OCI-LY7 (cell line): ENCODE measurements at places on chromosomes 11 and 22.

GRCh38 chr11:70739811-70740487, 341.6 kb downstream of the CTTN start:
- no peak for DNase-seq

GRCh38 chr11:44008088-44008501, 39.7 kb upstream of the ACCSL start:
- no peak for DNase-seq

GRCh38 chr22:24157822-24158135, 23.5 kb upstream of the SUSD2 start:
- DNase-seq = no peak

GRCh38 chr11:102448869-102449224, 3.7 kb downstream of the TMEM123 start:
- DNase-seq = no peak

- DNase-seq = no peak
Measured at GRCh38 chr11:64884019-64884418, 5.6 kb upstream of the EHD1 start.

DNA sequence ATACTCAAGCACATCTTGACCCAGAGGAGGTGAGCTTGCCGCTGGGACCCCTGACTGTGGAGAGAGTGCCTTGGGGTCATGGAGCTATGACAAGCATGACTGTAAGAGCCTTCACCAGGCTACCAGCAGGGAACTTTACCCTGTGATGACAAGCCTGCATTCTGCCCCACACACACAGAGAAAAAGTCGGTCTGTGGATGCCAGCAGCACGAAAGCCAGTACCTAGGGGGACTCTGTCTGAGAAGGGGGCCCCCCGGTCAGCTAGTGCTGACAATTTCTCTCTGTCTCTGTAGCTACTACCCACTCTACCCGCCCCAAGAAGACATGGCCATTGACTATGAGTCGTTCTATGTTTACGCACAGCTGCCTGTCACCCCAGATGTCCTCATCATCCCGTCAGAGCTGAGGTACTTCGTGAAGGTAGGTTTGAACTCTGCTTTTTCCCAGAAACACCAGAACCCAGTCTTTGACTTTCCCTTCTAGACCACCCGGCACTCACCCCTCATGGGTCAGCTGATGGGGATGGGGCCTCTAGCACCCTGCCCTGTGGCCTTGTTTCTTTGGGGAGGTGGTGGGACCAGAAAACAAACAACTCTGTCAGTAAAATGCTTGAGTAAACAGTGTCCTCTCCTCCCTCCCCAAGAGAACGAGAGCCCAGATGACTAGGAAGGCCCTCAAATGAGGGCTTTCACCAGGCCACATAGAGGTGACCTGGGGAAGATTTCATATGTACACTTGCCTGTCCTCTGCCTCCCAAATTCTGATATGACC, 18.9 kb upstream of the CDC42EP2 start:
- no peak for DNase-seq

DNA sequence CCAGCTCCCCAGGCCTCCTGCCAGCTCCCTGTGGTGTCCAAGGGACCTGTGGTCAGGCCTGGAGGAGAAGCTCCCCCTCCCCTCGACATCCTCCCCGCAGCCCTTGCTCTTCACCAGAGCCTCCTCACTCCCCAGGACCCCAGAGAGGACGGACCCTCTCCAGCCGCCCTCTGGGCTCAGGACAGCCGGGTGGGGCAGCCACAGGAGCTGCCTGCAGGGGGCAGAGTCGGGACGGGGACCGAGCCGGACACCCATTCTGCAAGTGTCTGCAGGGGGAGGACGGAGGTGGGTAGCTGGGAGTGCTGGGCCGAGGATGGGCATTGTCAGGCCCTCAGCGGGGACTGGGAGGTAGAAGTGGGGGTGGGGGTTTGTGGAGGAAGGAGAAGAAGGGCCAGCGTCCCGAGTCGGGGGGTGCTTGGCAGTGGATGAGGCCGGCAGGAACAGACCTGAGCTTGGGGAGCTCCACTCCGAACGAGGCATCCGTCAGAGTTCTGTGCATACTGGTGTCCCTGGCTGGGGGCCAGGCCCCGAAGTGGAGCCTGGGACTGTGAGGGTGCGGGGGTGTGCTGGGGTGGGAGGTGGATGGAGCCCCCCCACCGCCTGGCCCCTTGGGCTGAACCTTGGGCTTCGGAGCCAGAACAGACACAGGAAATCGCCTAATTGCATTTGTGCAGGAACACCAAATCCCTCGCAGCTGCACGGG, 15.2 kb downstream of the PRR33 start:
- peak; percentile 18 for DNase-seq

DNA sequence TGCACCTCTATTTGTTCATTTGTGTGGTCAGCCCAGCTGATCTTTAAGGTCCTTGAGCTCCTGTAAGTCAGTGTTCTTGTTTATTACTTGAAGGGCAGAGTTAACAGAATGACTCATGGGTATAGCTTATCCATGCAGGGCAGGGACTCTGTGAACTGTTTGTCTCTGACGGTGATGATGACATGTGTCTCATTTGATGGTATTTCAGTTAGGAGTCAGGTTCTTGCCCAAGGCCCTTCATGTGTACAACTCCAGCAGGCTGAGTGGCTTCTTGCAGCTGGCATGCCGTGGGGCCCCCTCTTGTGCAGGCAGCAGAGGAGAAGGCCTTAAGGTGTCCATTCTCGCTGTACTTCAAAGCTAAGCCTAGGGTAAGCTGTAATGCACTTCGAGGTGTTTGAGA, 165.1 kb downstream of the DBX1 start:
- DNase-seq = no peak

GRCh38 chr11:128533472-128533871, 53.9 kb downstream of the ETS1 start:
- no peak for DNase-seq

GRCh38 chr11:59918480-59918879, 19.8 kb upstream of the OOSP1 start:
- DNase-seq = no peak

GRCh38 chr11:36153551-36153950, 135.7 kb downstream of the COMMD9 start:
- no peak for DNase-seq

DNA sequence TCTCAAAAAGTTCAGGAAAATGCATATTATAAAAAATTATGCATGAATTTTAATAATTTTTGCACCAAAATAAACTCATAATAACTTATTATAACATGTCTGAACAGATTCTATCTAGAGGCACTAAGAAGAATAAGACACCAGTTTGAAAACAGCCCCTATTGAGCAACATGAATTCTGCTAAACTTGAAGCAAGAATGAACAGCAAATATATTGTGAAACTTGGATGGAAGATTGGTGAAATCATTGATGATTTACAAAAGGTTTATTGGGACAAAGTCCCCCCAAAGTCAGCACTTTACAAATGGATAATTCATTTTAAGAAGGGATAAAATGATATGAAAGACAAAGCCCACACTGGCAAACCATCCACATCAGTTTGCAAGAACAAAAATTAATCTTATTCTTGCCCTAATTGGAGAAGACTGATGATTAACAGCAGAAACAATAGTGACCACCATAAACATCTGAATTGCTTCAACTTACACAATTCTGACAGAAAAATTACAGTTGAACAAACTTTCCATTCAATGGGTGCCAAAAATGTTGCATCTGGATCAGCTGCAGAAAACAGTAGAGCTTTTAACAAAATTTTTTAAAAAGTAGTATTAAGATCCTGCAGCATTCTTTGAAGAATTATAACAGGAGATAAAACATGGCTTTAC, 257.5 kb upstream of the FAT3 start:
- DNase-seq = no peak

GRCh38 chr11:86551288-86552092, 120.9 kb downstream of the ME3 start:
- no peak for DNase-seq

- no peak for DNase-seq
Measured at GRCh38 chr11:31818874-31819331, 7.8 kb upstream of the PAX6 start.

DNA sequence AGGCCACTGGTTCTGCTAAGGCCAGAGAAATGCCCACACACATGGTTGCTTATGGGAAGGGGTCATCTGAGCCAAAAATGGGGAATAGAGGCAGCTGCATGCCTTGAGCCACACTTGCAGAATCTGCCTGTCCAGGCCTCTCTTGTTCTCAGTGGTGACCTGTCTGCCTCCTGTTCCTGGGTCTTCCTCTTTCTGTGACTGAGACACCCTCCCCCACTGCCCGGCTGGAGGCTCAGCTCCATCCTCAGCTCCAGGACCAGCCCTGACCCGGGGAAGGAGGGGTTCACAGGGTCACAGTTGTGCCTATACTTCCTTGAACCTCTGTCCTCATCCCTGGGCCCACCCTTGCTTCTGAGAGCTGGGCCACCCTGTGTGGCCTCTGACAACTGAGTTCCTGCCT, 52.3 kb downstream of the CSF2RB start:
- no peak for DNase-seq

DNA sequence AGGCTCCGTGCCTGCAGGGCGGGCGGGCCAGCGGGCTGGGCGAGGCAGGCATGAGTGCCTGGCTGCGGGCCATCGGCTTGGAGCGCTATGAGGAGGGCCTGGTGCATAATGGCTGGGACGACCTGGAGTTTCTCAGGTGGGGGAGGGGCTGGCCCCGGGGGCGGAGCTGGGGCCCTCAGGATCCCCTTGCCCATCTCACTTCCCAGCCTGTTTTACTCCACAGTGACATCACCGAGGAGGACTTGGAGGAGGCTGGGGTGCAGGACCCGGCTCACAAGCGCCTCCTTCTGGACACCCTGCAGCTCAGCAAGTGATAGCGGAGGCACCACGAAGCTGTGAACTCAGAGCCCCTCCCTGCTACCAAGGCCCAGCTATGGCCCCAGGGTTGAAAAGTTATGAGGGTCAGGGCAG, 5.9 kb downstream of the PHOX2A start:
- DNase-seq = peak; percentile 72

DNA sequence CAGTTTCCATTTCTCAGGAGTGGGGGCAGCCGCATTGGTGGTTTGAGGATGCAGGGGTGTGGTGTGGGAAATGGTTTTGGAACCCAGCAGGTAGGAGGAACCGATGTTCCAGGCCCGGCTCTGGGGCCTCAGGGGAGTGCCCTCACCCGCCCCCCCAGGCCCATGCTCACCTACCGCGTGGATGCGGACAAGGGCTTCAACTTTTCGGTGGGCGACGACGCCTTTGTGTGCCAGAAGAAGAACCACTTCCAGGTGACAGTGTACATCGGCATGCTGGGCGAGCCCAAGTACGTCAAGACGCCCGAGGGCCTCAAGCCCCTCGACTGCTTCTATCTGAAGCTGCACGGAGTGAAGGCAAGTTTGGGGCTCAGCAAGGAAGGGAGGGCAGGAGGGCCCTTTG, 18.6 kb downstream of the TMEM258 start:
- no peak for DNase-seq

- DNase-seq = no peak
Measured at GRCh38 chr11:16814410-16815046, 76.1 kb downstream of the C11orf58 start.

GRCh38 chr22:40309631-40310030, 36.7 kb upstream of the ADSL start:
- no peak for DNase-seq

GRCh38 chr11:94546886-94547285, 3.2 kb downstream of the FUT4 start:
- no peak for DNase-seq

DNA sequence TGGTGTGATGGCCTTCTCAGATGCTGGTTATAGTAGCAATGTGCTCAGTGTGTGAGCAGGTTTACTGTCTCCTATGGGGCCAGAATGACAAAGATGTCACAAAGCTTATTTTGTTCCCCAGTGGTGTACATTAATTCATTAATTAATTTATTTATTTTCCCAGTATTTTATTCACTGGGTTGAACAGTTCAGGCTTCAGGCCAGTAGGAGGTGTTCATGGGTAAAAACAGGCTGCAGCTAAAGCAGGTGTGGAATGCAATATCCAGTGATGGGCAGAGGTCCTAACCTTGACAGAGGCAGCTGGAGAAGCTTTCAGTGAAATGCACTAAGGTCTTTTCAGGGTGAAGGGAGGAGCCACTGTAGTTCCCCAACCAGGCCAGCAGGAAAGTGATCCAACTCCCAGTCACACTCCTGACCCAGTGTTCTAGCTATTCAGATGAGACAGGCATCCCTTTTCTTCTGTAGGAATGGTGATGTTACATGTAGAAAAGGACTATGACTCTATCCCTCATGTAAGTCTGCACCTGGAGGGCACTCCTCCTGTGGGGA, 7.8 kb upstream of the FANCF start:
- DNase-seq = no peak

GRCh38 chr11:128473636-128474035, 113.7 kb downstream of the ETS1 start:
- DNase-seq = peak; percentile 90

- no peak for DNase-seq
Measured at GRCh38 chr11:8357505-8357888, 93.8 kb upstream of the LMO1 start.

DNA sequence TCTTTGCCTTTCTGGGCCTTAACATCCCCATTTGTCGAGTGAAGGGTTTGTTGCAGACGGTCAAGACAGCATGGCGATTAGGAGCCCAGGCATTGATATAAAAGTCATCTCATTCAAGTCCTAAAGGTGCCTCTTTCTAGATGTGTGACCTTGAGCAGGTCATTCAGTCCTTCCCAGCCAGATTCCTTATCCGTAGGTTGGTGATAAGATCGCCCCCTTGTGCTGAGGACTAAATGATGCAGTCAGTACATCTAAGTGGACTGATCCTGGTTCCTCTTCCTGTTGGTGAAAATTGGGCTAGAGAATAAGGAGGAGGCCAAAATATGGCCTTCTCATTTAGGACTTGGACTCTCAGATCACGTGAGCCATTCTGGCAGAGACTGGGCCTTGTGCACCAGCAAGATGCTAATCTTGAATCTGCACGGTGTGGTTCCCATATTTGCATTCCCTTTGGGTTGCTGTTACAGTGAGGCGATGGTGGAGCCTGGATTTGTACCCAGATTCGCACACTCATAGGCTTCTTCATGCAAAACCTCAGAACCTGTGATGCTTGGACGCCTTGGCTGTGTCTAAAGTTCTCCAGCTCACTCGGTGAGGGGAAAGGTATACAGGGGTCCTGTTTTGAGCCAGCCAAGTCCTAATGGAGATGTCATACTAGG, 156.8 kb downstream of the MYO18B start:
- DNase-seq = no peak

DNA sequence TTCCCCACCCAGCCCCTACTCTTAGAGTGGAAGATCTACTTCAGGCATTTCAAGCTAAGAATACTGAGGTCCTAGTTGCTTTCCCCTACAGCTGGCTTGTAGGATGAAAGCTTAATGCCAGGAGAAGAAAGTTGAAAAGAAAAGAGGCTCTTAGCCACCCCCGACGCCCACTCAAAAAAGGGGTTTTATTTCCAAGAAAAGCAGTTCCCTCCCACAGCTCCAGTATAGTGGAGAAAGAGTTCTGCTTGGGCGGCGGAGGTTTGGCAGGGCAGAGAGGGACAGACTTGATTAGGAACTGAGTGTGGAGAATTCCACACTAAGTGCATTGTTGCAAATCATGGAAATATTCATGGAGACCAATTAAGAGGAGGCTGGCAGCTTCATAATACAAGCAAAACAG, 470.9 kb downstream of the ETS1 start:
- DNase-seq = no peak

DNA sequence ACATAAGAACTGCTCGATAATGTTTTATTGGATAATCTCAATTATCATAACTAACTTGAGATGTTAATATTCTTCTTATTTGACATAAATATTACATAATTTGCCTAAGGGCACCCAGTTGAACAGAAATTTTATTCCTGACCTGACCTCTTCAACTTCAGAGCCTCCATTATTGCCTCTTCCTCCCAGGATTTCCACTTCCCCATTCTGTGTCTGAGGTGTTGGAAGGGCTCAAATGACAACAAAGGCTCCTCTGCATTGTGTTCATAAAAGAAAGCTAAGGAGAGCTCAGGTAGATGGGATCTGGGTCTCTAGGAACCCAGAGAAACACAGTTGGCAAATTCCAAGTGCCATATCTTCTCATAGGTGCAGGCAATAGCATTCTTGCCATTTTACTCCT, 61.2 kb upstream of the ARHGAP20 start:
- DNase-seq = no peak
